Activated T-cell treated with anti-CD3 and anti-CD28 coated beads for 48 hours (primary cell): ENCODE measurements at places on chromosomes 6 and 20.

GRCh38 chr6:6812427-6812826, 223.9 kb downstream of the LY86 start:
- DNase-seq = no peak

DNA sequence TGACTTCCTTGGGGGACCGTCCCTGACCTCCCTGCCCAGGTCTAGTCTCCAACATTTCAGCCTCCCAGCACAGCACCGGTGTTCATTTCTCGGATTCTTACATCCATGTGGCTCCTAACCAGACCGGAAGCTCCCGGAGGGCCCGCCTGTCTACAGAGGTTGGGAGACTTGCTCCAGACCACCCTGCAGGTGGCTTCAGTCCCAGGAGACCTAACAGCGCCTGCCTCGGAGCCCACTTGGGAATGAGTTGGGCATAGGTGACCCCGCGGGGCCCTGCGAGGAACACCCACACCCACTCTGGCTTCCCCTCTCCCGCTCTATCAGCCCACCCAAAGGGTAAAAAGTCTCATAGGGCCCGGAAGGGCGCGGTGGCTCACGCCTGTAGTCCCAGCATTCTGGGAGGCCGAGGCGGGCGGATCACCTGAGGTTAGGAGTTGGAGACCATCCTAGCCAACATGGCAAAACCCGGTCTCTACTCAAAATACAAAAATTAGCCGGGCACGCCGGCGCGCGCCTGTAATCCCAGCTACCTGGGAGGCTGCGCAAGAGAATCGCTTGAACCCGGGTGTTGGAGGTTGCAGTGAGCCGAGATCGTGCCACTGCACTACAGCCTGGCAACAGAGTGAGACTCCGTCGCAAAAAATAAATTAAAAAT, 5.4 kb downstream of the DPPA5 start:
- no peak for DNase-seq

GRCh38 chr20:34410336-34410735, 47.3 kb downstream of the ITCH start:
- DNase-seq = no peak

- DNase-seq = peak; percentile 21
These were observed 95.6 kb downstream of the LAMP5 start for GRCh38 chr20:9609887-9610502.

GRCh38 chr20:46618316-46619100, 32.8 kb downstream of the SLC13A3 start:
- DNase-seq = no peak
